ENCODE measurements at places on chromosomes 2 and 18.

DNA sequence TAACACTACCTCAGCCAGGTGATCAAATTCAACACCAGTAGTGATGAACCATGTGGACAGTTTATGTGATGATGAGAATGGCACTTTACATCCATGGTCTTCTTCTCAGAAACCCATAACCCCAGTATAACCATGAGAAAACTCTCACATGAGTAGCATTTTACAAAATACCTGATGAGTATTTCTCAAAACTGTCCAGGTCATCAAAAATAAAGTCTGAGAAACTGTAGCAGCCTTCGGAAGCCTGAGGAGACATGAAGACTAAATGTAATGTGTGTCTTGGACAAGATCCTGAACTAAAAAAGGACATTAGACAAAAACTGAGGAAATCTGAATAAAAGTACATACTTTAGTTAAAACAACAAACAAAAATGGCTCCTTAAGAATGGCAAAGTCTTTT is 108.9 kb downstream of the CTNNA2 start:
- DNase-seq = no peak

DNA sequence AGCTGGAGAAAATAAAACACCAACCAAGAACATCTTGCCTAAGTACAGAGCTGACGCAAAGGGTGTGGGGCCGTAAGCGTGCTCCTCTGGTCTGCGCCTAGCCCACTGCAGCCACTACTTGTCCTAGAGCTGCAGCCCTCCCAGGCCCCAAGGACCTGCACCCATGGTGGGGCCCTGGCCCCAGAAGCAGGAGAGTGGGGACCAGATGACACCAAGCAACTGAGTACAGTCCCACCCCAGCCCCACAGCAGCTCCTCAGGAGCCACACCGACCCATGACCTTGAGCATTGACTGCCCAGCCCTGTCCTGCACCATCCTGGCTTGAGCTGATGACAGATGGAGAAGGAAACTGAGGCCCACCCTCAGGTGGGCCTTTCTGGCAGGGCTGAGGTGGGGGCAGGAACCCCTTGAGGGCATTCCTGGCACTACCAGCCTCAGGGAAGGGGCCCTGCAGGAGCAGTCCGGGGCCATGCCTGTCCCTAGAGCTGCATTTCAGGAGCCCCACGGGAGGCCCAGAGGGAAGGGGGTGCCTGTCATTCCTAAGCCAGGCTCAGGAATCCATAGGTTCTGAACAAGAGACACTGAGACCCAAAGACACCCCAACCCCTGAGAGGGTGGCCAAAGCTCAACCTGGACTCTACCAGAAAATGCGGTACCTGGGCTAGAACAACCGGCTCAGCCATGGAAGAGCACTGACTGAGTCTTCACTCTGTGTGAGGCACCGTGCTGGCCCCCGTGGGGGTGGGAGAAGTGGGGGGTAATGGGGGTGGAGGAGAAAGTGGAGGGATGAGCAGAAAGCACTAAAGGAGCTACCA is 4.9 kb downstream of the KIF1A start:
- DNase-seq = no peak

GRCh38 chr2:127392828-127393578 is 5.2 kb upstream of the MAP3K2 start:
- DNase-seq = no peak

DNA sequence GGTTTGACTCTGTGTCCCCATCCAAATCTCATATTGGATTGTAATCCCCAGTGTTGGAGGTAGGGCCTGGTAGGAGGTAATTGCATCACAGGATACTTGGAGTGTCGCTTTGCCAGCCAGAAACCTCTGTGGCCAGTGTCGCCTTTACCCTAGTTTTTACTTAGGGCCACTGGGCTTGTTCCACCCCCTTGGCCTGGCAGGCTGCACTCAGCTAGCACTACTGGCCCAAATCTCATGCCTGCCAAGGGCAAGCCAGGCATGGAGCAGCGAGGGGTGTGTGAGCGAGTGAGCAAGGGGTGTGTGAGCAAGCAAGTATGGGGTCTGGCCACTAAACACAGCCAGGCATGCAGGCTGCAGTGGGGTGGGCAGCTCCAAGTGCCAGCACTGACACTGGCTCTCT is 178.7 kb upstream of the MGAT5 start:
- no peak for DNase-seq

- DNase-seq = no peak
Measured at GRCh38 chr2:8022908-8023640, 658.8 kb upstream of the ID2 start.

DNA sequence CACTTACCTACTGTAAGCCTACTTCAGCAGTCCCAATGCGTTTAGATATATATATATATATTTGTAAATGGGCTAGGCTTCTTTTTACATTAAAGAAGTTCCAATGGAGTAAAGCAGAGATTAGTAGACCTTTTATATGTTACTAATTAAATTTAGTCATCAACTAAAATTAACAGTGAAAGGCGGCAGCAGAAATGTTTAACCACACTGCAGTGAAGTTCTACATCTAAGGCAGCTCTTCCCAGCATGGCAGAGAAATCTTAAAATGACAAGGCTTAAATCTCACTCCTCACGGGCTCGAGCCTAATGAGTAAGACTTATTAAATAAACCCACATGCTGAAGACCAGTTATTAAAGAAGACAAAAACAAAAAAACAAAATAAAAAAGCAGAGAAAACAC is 19.1 kb upstream of the KANSL1L start:
- DNase-seq = no peak

- DNase-seq = no peak
Measured at GRCh38 chr18:80176334-80177073, 67.4 kb downstream of the ADNP2 start.

GRCh38 chr18:6465281-6465680 is 50.6 kb upstream of the L3MBTL4 start:
- no peak for DNase-seq

- DNase-seq = no peak
Measured at GRCh38 chr2:67448648-67449047, 51.5 kb downstream of the ETAA1 start.

DNA sequence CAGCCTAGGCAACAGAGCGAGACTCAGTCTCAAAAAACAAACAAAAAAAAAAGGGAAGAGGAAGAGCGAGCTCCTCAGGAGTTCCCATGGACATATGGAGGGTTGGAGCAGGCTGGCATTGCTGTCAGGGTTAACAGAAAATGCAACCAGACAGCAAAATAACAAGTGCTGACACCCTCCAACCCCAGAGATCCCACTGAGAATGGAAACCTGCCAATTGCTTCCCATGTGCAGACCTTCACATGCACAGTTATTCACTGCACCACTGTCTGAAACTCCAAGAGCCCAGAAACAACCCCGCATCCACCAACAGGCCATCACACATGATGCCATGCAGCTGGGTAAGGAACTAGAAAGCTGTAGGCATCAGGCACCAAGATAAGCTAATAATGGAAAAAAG is 43.5 kb downstream of the TFCP2L1 start:
- no peak for DNase-seq

- no peak for DNase-seq
Measured at GRCh38 chr18:37668971-37669747, 103.6 kb upstream of the CELF4 start.

DNA sequence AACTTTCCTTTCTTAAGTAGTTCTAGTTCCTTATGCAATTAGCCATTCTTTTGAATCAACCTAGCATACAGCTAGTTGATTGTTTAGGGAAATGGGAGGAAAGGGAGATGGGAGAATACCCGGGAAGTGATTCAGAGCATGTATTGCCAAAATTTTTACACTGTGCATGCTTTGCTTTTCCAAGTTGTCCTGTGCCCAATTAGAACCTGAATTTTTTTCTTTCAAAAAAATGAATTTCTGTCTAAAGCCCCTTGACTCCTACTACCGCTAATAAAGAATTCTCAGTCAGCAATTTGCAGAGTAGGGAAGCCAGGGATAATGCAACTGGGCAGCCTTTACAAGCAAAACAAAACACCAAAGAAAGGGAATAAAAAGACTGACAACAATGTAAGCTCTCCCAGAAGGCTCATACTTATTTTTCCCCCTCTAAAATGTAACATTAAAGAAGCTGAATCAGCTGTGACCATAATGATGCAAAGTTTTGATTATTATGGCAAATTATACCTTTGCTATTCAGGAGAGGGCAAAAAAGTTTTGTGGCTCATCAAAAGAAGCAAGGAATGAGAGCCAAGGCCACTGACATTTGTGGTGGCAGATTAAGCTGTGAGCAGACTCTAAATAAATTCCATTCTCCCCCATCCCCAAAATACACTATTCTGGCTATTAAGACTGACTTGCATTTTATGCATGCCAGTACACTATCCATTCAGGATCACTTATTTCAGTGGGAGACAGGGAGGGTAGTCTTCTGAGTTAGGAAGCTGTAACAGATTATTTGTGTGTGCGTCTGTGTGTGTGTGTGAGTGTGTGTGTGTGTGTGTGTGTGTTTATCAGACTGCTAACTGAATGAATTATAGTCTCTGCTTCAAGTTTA is 174.3 kb downstream of the ERBB4 start:
- no peak for DNase-seq

DNA sequence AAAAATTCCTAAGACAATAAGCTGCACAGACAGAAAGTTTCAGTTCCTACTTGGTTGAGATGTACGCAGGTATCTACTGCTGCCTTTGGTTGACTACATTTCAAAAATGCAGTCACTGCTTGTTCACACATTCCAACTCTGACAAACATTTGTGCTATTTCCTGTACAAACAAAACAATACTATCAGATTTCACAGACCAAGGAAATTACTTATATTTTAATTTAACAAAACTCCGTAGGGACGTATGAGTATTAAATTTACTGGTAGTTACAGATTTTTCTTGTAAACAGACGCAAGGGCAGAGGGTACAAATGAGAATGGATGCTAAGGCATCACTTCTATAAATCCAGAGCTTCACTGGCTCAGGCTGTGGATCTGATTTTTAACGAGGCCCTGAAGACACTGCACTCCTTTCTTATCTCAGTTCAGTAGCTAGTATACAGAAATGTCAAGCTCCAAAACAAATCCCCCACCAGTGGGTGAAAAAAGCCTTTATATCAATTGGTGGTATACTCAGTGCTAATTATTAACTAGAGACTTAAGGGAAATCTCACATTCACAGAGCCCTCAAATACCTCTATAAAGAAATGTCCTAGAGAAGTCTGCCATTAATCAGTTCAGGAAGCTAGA is 31.7 kb upstream of the TTC32 start:
- no peak for DNase-seq

DNA sequence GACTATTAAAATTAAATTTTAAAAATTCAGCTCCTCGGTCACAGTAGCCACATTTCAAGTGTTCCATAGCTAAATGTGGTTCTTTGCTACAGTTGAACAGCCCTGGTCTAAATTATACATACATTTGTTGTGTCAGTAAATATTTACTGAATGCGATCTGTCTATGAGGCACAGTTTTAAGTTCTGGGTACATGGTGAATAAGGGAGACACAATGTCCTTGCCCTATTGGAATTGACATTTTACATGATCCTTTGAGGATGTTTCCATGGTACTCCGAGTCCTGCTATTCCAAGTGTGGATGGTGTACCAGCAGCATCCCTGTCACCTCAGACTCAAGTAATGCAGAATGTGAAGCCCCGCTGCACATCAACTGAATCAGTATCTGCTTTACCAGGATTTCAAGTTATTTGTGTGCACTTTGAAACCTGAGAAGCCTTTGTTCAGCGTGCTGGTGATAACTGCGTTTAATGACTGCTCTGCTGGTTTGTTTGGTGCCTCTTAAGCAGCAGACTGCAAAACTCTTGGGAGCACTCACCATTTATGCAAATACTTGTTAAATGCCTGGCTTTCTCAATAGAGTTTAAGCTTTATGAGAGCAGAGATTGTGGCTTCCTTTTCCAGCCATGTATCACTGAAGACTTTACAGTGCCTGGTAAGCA is 1.5 kb downstream of the GALNT1 start:
- DNase-seq = no peak

- DNase-seq = no peak
Measured at GRCh38 chr2:196530910-196531309, 108.6 kb upstream of the CCDC150 start.

GRCh38 chr18:13278062-13278630 is 59.6 kb downstream of the LDLRAD4 start:
- no peak for DNase-seq

DNA sequence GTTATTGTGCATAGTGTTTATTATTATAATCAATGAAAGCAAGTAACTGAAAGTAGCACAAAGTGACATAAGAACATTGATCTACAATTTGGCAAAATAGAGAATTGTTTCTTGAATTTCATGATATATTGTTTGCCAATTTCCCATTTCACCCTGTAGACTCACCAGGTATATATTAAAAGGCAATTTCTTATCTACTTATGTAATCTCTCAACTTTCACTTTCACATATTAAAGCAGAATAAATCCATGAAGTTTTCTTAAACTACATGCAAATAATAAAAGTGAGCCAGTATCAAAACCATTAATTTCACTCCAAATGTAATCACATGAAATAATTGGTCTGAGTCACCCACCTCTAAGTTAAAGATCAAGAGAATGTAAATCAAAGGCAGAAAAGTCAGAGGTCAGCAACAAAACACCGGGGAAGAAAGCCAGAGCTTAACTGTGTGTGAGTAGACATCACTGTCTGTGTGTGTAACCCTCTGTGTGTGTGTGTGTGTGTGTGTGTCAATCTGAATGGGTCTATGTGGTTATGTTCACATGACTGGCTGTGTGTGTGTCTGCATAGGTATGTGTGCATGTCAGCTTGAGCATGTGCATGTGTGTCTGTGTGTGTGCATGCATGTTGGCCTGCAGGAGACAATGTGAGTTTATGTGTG is 44.1 kb downstream of the ZNF385B start:
- DNase-seq = no peak

- no peak for DNase-seq
Measured at GRCh38 chr2:237472187-237472712, 14.8 kb upstream of the MLPH start.

DNA sequence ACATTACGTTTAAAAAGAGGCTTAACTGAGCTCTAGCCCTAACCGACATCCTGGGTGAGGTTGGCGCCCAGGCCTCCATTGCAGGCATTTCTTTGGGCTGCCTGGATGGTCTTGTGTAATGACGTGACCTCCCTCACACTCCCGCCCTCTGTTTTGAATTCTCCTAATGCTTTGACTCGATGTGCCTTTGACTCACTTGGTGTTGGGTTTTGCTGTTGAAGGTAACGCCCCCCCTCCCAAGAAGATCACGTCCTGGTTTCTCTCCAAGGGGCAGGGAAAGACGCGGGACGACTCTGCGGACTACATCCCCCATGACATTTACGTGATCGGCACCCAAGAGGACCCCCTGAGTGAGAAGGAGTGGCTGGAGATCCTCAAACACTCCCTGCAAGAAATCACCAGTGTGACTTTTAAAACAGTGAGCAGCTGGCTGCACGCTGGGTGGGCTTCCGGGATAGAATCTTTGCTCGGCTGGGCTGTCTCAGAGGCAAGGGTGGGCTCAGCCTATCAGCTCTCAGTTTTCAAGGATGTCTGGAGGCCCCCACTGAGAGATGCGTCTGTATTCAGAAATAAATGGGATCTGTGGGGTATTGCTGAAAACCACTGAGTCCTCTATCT is 87.9 kb upstream of the ATG16L1 start:
- DNase-seq = no peak

Data from activated CD8-positive, alpha-beta memory T cell treated with anti-CD3 and anti-CD28 coated beads, Interleukin-2, amount 50 U/mL, for 4 hours (primary cell).